Sciatic nerve (tissue), 2 donors: ENCODE measurements at places on chromosomes 7 and 10.

DNA sequence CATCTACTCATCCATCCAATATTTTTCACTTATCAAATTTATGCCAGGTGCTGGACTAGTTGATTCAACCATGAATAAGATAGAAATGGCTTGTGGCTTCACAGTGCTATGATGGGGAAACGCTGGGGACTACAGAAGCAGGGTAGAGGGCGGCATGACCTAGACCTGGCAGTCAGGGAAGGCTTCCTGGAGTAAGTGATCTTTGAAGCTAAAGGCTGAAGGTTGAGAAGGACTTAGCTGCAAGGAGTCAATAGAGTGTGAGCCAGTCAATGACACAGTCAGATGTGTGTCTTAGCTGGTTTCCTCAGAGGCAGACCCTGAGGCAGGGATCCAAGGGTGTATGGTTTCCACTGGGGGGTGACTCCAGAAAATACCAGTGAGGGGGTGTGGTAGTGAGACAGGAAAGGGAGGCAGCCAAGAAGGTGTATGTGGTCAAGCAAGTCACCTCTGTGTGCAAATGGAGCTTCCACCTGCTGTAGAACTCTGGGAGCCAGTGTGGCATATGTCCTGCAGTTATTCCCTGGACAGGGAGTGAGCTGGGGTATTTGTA, 10.3 kb downstream of the PRF1 start:
- no peak for DNase-seq

GRCh38 chr7:139647085-139647484, 123.6 kb downstream of the CLEC2L start:
- DNase-seq = no peak

DNA sequence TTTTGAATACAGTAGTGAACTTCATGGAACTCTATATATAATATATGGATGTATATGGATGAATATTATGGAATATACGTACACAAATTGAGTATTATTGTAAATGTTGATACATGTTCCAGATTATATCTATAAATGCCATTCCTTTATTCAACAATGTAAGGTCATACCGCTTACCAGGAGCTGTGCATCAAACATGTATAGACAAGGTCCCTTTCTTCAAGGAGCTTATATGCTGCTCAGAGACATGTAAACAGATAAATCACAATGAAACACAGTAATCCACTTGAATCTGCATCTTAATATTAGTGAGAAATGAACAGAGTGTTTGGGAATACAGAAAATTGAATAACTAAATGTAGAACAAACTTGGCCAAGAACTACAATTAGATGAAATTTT, 898 bp upstream of the SEM1 start:
- DNase-seq = no peak

- no peak for DNase-seq
Observed at GRCh38 chr10:70858759-70859158, 29.6 kb downstream of the PCBD1 start.

DNA sequence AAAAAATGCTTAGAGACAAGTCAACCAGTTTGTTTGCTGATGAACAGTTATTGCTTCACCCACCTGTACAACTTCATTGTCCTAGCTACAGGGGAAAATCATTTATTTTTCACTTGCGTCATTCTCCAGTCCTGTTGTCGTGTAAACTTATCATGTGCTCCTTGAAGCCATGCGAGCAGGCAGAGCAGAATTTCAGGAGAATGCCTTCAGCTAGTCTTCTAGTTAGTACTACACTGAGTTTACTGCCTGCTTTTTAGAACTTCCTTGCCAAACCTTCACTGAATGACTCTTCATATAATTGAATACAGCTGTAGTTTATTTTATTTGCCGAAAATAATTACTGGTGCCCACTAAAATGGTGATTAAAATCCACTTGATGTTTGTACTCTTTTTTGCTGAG, 15.6 kb downstream of the RPA3 start:
- no peak for DNase-seq

DNA sequence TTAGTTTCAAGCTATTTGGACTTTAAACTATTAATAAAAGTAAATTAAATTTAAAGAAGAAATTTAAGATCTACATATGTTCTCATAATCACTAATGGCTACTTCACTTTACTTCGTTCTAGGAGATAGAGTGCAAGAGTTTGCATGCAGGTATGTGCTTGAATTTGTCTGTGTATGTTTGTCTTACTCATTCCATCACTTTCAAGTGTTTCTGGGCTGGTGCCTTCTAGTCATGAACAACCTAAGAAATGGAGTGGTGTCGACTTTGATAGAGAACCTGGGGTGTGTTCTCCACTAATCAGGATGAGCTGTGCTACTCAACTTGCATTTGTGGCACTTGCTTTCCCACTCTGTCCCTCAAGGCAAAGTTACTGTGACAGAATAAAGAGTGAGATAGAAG, 169.9 kb downstream of the KCND2 start:
- DNase-seq = no peak

GRCh38 chr10:88971221-88972061, 18.9 kb upstream of the ACTA2 start:
- DNase-seq = no peak

DNA sequence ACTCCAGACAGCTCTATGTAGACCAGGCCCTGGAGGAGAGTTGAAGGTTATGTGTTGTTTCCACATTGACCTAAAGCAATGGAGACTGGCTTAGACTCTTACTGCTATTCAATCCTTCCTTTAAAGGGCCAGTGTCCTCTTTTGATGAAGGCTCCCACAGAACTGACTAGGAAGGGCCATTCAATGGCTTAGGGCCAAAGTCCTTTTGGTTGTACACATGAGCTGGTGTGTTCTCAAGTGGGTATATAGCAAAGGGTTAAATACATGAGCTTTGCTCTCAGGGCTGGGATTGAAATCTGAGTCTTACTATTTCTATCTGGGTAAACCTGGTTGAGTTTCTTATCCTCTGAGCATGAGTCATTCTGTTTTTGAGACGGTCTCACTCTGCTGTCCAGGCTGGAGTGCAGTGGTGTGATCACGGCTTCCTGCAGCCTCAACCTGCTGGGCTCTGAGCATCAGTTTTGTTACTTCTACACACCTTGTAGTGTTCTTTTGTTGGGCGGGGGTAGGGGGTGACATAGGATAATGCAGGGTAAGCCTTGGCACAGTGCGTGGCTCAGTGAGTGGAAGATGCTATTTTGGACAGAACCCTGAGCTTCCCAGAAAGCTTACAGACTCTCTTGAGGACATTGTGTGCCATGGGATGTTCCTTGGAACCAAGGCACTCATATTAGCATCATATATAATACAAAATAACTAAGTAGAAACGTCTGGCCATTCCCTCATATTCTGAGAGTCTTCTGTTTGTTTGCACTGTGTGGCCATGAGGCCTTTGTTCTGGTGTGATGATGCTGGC, 90.1 kb downstream of the ABCC2 start:
- no peak for DNase-seq

DNA sequence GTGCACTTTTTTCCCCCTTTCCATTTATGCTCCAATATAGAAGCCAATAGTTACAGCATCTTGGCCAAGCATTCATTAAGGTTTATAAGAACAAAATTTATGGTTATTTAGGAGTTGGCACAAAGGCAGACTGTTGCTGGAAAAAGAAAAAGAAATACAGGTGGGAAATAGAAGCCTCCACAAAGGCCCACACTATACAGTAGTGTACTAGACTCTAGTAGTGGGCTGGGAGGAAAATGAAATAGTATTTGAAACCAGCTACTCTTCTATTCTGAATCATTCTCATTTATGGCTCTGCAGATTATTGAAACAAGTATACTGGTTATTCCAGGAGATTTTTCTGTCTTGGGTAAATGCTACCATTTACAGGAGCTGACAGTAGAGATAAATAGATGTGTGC, 80.9 kb upstream of the CDK6 start:
- DNase-seq = no peak

DNA sequence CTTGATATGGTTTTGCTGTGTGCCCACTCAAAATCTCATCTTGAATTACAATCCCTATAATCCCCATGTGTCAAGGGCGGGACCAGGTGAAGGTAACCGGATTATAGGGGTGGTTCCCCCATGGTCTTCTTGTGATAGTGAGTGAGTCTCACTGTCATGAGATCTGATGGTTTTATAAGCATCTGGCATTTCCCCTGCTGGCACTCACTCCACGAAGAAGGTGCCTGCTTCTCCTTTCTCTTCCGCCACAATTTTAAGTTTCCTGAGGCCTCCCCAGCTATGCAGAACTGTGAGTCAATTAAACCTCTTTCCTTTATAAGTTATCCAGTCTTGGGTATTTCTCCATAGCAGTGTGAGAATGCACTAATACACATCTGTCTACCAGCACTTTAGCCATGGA, 109.5 kb upstream of the SDK1 start:
- no peak for DNase-seq

- DNase-seq = no peak
Observed at GRCh38 chr7:116806046-116806944, 56.1 kb upstream of the CAPZA2 start.

- DNase-seq = no peak
Observed at GRCh38 chr7:83178066-83178465, 15.4 kb upstream of the PCLO start.

DNA sequence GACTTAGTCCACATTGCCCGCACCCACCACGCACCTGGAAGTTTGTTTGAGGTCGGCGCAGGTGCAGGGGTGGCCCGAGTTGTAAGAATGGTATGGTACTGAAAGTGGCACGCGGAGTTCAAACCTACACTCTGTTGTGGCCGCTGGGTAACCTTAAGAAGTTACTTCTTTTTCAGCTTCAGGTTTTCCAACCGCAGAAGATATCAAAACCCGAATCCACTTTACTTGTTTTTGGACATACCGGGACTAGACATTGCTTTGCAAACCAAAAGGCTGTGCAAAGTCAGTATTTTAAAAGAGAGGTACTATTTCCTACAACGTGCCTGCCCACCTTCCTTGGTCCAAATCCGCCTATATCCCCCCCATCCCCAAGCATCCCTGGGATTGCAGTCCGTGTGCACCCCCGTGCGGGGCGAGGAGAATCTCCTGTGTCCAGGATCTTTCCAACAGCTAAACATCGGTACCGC, 1.0 kb downstream of the IGFBP3 start:
- no peak for DNase-seq

DNA sequence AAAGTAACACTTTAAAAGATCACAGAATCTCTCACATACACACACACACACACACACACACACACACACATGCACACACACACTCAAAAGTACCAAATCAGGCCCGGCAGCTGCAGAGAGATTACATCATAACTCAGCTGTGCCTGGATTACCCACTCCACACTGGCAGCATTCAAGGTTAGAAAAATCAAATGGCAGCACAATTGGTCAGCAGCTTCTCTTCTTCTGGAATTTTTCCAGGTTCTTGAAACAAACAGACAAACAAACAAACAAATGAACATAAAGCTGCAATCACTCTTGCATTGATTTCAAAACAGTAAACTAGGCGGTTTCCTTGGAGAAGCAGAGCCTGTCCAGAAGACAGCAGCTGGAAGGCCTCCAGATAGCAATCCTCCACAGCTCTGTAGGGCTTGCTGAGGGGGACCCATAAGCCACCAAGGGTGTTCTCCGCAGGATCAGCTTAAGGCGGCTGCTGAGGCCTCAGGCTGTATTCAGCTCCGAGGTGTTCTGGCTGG, 24.5 kb upstream of the FAM133B start:
- no peak for DNase-seq

GRCh38 chr7:11699666-11700065, 132.3 kb downstream of the THSD7A start:
- DNase-seq = no peak

GRCh38 chr10:74165530-74165901, 14.5 kb downstream of the ADK start:
- DNase-seq = no peak

DNA sequence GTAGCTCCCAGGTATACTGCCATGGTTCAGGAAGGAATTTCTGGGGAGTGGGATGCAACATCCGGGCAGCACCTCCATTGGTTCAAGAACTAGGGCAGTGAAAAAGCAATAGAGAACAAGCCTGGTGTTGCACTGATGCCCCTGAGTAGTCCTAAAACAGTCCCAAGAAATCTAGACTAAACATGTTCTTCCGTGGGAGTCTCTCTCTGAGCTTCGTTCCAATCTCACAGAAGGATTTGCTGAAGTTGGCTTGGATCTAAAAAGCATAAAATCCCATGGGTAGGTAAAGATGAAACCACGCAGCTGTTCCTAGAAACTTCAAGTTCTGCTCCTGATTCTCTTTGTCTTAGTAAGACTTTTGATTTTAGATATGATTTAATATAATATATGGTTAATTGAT, 154.5 kb downstream of the PLXDC2 start:
- DNase-seq = no peak

GRCh38 chr10:71159892-71160291, 52.5 kb upstream of the UNC5B start:
- DNase-seq = no peak

DNA sequence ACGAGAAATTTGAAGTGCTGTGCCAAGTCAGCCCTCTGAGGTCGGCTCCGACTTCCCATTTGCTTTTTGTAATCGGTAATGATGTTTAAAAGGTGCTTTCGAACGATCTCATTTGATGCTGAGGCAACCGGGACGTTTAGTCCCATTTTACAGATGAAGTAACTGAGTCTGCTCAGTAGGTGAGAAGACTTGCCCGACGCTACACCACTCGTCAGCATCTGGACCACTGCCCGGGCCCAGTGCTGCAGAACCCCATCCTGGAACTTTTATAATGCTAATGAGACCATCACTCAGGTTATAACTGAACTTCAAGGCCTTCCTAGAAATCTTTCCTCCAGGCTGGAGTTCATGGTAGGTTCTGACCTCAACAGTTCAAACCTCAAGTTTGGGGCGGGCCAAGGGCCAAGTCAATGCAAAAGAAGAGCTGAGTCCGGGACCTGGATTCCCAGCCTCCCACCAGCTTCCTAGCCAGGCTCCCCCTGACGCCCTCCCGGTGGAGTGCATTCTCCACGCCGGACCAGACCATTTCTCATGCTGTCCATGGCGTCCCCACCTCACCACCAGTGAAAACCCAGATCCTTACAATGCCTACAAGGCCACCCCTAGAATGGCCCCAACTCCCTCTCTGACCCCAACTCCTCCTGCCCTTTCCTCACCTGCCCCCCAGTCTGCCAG, 699 bp upstream of the PDLIM1 start:
- DNase-seq = no peak

GRCh38 chr10:131254859-131255252, 56.7 kb downstream of the TCERG1L start:
- DNase-seq = no peak
